Activated T-helper 1 cell treated with anti-CD3 and anti-CD28 coated beads, Interleukin-12 subunit alpha, Interleukin-12 subunit beta, Interleukin-2, Interleukin-4 antibody, amounts not matched to agents 30 ng/mL and 10 ng/mL and 1 ng/mL, durations not matched to agents 14 hours and 24 hours and 36 hours (primary cell): ENCODE measurements at places on chromosomes 3 and 15. TPM values are rescaled to one million over a fixed set of nuclear protein-coding genes. Genes with fewer than 3 reads are reported as not detected.

CEMIP gene
- 0.03 and 0.05 TPM in 2 replicates for total RNA-seq

PLA2G4D gene
- total RNA-seq, result not detected in 2 replicates

DNA sequence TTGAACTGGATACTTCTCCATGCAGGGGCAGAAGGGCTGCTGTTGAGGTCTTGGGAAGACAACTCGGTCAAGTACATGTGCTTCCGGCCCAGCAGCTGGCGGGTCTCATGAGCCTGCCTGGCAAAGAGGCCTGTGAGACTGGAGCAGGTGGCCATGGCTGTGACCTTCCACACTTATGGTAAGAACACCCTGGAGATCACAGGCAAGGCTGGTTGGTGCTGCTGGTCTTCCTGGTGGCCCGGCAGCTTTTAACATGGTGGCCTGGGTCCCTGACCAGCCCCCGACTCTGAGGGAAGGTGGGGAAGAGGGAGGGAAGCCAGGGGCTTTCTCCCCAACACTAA, 15.4 kb downstream of the CHRD start:
- H3K27me3 ChIP-seq, result peaks cover 17% of the 10 kb centered on the region
- no peaks in the 10 kb centered on the region for H3K4me1 ChIP-seq
- H3K4me3 ChIP-seq, result no peak overlapping the region

DNA sequence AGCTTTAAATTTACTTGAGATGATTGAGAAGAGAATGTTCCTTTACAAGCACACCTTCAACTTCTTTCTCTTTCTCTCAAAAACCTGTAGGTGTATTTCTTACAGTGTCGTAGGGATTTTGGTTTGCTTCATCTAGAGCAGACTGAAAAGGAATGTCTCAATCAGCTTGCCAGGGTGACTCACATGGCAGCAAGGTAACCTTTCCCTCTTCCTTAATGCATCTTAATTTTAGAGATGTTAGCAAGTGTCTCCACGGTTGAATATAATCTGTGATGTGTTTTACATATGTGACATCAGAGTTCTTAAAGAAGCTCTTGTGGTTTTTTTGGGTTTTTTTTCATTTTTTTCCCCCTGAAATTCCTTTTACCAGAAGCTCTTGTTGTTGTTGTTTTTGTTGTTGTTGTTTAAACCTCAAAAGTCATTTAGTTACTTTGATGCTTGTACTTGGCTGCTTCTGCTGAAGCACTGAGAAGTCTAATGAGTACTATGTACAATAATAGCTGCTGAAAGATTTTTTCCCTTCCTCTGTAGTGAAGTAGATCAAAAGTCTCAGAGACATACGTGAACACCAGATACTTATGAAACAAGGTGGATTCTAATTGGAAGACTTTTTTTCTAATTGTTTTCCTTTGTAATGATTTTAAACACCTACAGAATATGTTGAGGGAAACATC, 83.1 kb downstream of the RETNLB start:
- peak overlapping the region; percentile 1 for H3K4me3 ChIP-seq
- peaks cover 10% of the 10 kb centered on the region for H3K36me3 ChIP-seq
- H3K4me1 ChIP-seq, result peaks cover 25% of the 10 kb centered on the region
- no peak for DNase-seq

DNA sequence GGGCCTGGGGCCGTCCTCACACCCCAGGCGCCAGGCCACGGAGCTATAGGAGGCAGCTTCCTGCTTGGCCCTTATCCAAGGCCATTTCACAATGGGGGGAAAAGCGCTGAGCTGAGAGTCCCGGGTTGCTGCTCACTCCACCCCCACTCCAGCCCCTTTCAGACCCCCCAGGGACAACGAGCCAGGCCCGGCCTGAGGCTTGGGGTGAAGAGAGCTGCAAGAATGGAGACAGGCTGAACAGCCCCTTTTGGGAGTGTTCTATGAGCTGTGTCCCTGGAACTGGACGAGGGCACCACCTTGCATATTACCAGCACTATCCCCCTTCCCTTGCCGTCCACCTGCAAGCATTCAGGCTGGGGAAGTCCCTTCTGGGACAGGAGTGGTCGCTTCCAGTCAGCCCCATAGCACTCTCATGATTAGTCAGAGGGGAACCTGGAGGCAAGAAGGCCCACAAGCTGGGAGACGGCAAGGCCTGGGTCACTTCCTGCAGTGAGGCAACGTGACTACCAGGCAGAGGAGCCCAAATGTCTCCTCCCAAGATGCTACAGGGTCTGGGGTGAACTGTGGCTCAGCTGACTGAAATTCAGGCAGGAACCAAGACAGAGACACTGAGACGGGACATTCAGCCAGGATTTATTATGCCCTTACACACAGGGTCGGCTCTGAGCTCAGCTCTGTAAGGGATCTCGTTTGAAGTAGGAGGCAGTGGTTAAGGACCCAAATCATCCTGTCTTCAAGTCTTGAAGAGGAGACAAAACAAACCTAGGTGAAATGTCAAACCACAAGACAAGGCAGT, 8.6 kb upstream of the SRP14 start:
- no peaks in the 10 kb centered on the region for H3K27me3 ChIP-seq
- DNase-seq, result peak; percentile 63
- peak overlapping the region; percentile 97 for H3K27ac ChIP-seq
- peaks cover 83% of the 10 kb centered on the region for H3K4me1 ChIP-seq
- peaks cover 8% of the 10 kb centered on the region for H3K36me3 ChIP-seq

DNA sequence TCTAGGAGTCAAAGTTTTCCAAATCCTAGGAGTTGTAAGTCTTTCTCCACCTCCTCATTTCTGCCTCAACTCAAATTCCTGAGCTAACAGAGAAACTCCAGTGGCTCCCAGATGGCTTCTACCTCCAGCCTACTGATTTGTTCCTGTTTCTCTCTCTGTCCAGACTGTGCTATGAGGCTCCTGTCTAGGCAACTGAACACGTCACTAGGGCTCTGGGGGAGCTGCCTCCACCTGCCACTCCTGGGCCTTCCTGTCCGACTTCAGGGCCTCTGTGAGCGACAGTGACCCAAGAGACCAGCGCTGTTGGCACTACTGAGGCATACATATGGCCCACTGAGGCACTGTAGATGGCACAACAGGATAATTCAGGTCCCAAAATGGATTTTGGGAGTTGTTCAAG, 71.4 kb downstream of the EXOG start:
- no peaks in the 10 kb centered on the region for H3K27me3 ChIP-seq
- no peak overlapping the region for H3K27ac ChIP-seq
- H3K4me1 ChIP-seq, result no peaks in the 10 kb centered on the region
- no peaks in the 10 kb centered on the region for H3K36me3 ChIP-seq
- no peak overlapping the region for H3K4me3 ChIP-seq
